NCI-H1417 treated with DMSO at 0.1 percent for 48 hours (cell line): ENCODE measurements at places on chromosomes 6 and 20.

DNA sequence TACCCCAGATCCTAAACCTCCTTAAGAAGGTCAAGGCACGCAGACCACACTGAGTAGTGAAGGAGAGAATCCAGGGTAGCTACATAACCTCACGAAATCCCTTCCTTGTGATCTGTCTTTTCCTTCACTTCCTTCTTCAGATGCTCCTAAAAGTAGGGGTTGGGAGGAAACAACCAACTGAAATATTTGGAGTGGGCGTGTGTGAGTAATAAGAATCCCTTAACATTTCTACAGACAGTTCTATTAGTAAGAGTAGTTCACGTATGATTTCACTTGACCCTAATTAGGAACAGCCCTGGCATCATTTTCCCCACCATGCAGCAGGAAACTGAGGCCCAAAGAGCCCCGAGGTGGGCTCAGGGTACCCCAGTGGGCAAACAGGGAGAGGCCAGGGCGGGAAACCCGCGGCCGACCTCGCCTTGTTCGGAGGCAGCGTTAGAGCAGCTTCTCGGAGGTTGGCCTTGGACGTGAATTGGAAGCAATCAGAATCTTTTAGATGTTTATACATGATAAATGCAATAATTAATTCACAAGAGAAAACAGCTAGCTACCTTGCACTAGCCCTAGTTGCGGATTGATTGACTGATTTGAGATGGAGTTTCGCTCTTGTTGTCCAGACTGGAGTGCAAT, 859 bp upstream of the RAE1 start:
- no peak for DNase-seq

DNA sequence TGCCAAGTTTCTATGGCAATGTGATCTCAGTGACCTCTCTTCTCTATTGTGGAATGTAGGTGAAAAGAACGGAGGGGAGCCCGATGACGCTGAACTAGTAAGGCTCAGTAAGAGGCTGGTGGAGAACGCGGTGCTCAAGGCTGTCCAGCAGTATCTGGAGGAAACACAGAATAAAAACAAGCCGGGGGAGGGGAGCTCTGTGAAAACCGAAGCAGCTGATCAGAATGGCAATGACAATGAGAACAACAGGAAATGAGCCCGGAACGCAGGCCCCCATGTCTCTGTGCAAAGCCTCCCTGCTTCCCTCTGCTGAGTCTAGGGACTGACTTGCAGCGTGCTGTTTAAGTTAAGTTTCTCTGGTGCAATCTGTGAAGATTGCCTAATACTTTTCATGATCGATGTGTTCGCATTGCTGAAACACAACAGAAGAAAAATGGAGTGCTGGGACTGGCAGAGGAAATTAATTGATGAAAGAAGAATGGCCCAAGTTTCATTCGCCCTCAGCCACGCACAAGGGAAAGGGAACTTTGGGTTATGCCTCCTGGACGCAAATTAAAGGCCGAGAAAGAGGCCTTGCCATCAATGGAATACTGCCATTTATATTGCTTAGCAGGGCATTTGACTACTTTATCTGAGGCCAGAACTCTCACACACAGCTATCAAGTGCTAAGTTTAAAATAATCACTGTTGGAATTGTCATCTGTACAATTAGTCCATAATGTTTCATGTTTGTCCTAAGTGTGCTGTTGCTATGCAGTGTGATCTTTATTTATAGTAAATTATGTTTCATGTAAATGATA, 146.4 kb downstream of the AKAP7 start:
- DNase-seq: no peak

DNA sequence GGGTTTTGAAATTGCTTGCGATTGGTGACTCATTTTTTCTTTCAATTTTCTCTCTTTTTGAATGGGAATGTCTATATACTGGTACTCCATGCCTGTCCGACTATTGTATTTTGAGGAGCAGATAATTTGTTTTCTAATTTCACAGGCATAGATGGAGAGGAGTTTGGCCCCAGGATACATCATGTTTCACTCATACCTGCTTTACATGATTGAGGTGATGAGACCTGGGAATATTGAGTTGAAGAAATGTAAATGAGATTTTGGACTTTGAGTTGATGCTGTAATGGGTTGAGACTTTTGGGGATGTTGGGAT, 253.1 kb upstream of the RAB32 start:
- no peak for DNase-seq

DNA sequence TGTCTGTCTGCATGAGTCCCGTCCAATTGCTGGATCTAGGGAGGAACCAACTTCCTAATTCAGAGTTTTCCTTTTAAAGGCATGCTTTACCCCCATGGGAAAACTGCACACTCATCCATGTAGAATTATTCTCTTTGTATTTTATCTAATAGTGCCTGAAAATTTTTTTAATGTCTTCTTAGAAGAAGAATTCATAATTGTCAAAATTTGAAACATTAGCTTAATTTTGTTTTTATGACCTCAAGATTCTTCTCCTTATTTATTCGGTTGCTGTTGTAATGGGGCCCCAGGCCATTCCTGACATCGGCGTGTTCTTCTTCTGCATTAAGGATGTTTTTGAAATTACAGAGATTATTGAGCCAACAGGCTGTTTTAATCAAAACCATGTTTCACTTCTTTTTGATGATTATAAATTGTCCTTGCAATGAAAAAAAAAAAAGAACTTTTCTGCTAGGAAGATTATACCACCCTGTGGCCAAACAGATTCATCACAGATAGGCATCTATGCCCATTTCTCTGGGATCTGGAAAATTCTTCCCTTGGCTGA, 100.3 kb downstream of the ZNF217 start:
- DNase-seq: no peak

DNA sequence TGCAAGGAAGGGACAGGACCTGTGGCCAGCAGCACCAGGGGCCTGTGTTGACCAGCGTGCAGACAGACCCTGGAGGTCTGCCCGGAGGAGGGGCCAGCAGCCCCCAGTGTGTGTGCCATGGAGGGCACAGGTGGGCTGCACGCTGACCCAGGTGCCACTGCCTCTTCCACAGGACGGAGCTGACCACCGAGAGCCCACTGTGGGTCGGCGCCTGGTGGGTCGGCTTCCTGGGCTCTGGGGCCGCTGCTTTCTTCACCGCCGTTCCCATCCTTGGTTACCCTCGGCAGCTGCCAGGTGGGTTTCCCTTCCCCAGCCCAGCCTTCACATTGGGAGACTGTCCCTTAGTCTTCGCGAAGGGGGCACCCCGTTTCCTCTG, 17.9 kb downstream of the SLCO4A1 start:
- no peak for DNase-seq

DNA sequence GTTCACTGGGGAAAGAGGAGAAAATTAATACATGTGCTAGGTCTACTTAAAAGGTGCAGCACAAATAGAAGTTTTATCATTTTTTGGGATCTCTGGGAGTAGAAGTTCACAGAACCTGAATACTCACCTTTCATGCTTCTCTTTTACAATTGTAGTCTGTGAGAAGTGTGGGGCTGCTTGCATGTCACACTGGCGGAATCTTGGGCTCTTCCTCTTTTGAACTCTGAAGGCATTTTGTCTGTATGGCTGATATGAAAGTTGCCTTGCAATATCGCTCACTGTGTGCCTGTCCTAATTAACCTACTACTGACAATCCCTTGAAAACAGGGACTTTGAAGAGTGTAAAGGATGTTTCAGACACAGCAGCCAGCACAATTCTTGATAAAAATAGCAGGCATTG, 65.9 kb upstream of the CLDN20 start:
- DNase-seq: no peak
